Vagina (tissue), 2 donors: ENCODE measurements at places on chromosomes 4 and X.
A peak's percentile ranks its signal among the peaks of the same experiment; 100 is the strongest.

GRCh38 chr4:99351487-99351886 lies 1.1 kb downstream of the ADH1C start:
- no peaks in the 10 kb centered on the region for H3K27me3 ChIP-seq
- no peak for DNase-seq
- H3K4me1 ChIP-seq = peaks cover 12% of the 10 kb centered on the region
- no peaks in the 10 kb centered on the region for H3K36me3 ChIP-seq
- no peak overlapping the region for H3K27ac ChIP-seq

- H3K27me3 ChIP-seq = no peaks in the 10 kb centered on the region
- no peaks in the 10 kb centered on the region for H3K36me3 ChIP-seq
- no peaks in the 10 kb centered on the region for H3K4me1 ChIP-seq
- H3K4me3 ChIP-seq = no peak overlapping the region
These were observed 111.6 kb upstream of the C1GALT1C1 start for GRCh38 chrX:120741452-120741851.

DNA sequence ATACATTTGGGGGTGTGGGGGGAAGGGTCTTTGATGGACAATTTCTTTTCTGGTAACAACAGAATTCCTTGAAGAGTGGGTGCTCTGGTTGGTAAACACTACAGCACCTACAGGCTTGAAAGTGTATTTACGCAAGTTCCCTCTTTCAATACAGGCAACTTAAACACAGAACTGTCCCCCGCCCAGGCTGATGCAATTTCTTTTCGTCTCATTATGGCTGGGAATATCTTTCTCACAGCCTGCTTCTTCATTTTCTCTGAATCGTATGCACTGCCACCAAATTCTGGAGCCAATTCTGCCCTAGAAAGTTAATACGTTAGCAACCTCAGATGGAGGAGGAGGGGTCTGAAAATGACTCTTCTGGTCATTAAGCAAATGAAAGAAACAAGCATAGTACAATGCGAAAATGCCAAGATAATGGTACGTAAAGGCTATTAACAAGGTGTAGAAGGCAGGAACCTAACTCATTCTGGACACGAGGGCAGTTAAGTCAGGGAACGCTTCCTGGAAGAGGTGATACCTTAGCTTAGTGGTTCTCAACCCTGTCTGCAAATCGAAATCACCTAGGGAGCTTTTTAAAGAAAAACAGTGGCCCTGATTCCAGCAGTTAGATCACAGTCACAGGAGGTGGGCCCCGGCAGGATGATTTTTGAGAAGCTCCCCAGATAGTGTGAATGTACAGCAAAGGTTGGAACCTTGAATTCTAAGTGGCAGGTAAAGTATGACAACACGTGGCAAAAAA lies 1.0 kb downstream of the AGA start:
- peaks cover 17% of the 10 kb centered on the region for H3K4me1 ChIP-seq
- peak overlapping the region; percentile 63 for H3K4me3 ChIP-seq
- H3K27me3 ChIP-seq = no peaks in the 10 kb centered on the region
- no peak for DNase-seq

GRCh38 chr4:37922328-37922727 lies 31.4 kb downstream of the TBC1D1 start:
- no peak overlapping the region for H3K27ac ChIP-seq
- H3K27me3 ChIP-seq = no peaks in the 10 kb centered on the region
- H3K4me1 ChIP-seq = no peaks in the 10 kb centered on the region
- H3K36me3 ChIP-seq = no peaks in the 10 kb centered on the region

GRCh38 chrX:29587107-29587506 lies 628.3 kb upstream of the MAGEB2 start:
- no peaks in the 10 kb centered on the region for H3K36me3 ChIP-seq
- no peak overlapping the region for H3K4me3 ChIP-seq
- H3K4me1 ChIP-seq = no peaks in the 10 kb centered on the region

- H3K27ac ChIP-seq = no peak overlapping the region
- H3K4me3 ChIP-seq = no peak overlapping the region
- H3K4me1 ChIP-seq = no peaks in the 10 kb centered on the region
- DNase-seq = no peak
- H3K36me3 ChIP-seq = no peaks in the 10 kb centered on the region
These were observed 8.4 kb downstream of the N4BP2 start for GRCh38 chr4:40065010-40065409.

GRCh38 chrX:42686706-42687105 lies 91.3 kb downstream of the PPP1R2C start:
- H3K4me1 ChIP-seq = no peaks in the 10 kb centered on the region
- no peak overlapping the region for H3K27ac ChIP-seq
- no peak for DNase-seq
- no peaks in the 10 kb centered on the region for H3K27me3 ChIP-seq

DNA sequence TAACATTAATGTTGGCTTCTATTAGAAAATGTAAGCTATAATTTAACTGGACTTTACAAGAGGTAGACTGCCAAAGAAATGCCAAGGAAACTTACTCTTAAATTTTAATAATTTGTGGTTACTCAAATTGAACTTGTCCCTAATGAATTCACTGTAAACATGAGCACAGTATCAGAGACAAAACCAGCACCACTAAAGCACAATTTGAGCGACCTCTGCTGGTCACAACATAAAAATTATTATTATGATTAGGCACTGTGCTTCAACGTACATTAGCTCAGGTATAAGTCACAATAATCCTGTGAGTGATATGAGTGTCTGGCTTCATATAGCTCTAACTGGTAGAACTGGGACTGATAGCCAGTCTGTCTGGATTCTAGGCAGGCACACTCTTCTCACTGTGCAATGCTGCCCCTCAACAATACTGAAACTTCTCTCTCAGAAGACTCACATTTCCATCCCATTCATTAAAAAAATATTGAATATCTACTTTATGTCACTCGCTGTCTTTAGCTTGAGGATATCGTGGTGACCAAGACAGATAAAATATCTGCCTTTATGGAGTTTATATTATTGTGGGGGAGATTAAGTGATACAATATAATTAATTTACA lies 8.0 kb downstream of the NUDT6 start:
- H3K4me1 ChIP-seq = peaks cover 5% of the 10 kb centered on the region
- DNase-seq = no peak
- H3K36me3 ChIP-seq = no peaks in the 10 kb centered on the region
- no peak overlapping the region for H3K4me3 ChIP-seq

DNA sequence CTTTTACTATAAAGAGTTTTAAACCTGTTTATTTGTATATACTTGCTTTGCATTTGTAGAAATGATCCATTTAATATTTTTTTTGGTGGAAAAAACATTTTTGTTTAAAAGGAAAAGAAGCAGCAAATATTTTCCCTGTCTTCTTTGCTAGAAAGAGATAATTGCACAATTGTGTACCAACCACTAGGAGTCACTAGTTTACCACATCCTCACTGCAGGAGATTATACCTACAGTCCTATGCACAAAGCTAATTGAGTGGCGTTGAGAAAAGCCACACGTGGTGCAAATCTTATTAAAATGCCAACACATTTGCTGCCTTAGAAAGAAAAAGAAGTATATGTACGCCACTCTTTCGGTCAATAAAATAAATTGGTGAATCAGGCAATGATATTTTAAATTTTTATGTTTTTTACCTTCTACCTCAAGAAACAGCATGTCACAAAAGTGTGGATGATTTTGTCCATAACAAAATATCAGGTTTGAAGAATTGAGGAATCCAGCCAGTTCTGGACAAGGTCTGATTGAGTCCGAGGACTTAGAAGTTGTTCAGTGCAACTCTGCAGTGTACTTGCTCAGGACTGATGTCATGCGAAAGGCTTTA lies 102.9 kb downstream of the GRXCR1 start:
- H3K27ac ChIP-seq = no peak overlapping the region
- no peak for DNase-seq
- H3K36me3 ChIP-seq = no peaks in the 10 kb centered on the region

DNA sequence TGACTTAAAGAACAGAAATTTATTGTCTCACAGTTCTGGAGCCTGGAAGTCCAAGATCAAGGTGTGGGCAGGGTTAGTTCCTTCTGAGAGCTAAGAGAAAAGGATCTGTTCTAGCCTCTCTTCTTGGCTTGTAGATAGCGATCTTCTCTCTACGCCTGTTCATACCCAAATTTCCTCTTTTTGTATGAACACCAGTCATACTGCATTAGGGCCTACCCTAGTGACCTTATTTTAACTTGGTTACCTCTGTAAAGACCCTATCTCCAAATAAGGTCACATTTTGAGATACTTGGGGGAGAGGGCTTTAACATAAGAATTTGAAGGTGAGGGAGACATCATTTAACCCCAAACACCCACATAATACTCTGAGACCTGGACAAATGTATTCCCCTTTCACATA lies 55.6 kb upstream of the SPP1 start:
- no peaks in the 10 kb centered on the region for H3K36me3 ChIP-seq
- no peak overlapping the region for H3K4me3 ChIP-seq
- H3K27me3 ChIP-seq = no peaks in the 10 kb centered on the region
- no peak for DNase-seq

DNA sequence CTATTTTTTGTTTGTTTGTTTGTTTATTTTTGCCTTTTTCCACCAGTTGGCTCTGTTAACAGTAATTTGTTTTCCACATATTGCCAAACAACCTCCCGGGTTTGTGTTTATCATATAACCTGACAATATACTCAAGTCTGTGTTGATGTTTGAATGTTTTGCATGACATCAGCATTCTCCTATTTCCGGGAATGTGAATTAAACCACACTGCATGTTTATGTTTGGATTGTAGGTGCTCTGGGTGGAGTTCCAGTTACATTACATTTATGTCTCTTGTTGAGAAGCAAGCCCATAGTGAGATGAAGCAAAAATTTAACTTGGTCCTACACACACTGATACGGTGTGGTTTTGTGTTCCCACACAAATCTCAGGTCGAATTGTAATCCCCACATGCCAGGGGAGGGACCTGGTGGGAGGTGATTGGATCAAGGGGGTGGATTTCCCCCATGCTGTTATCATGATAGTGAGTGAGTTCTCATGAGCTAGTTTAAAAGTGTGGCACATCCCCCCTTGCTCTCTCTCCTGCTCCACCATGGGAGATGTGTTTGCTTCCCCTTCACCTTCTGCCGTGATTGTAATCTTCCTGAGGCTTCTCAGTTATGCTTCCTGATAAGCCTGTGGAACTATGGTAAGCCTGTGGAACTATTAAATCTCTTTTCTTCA lies 54.4 kb upstream of the CLNK start:
- no peaks in the 10 kb centered on the region for H3K4me1 ChIP-seq
- H3K27me3 ChIP-seq = no peaks in the 10 kb centered on the region
- H3K27ac ChIP-seq = no peak overlapping the region
- no peaks in the 10 kb centered on the region for H3K36me3 ChIP-seq
- no peak overlapping the region for H3K4me3 ChIP-seq
- no peak for DNase-seq

- H3K27ac ChIP-seq = no peak overlapping the region
- H3K4me1 ChIP-seq = no peaks in the 10 kb centered on the region
- DNase-seq = no peak
- H3K36me3 ChIP-seq = no peaks in the 10 kb centered on the region
- H3K27me3 ChIP-seq = no peaks in the 10 kb centered on the region
These were observed 261.2 kb downstream of the CBLL2 start for GRCh38 chrX:22533898-22534297.

DNA sequence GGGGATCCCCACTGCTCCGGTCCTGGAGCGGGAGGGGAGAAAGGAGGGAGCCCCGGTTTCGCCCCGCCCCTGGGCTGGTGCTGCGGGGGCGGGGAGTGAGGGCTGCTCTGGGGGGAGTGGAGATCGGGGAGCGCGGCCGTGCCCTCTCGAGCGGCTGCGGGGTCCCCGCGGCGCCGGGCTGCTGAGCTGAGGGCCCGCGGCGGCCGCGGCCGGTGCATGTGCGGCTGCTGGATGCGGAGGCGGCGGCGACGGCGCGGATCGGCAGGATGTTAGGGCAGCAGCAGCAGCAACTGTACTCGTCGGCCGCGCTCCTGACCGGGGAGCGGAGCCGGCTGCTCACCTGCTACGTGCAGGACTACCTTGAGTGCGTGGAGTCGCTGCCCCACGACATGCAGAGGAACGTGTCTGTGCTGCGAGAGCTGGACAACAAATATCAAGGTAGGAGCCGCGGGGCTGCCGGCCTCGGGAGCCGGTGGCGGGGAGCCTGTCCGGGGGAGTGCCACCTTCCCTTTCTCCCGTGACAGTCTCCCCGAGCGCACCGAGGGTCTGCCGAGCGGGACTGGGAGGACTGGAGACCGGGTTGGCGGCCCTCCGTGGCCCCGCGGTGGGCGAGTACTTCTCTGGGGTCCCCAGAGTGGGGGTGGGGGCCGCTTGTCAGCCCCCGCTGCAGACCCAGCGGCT lies at the start of gene ING2:
Gene ING2, plus strand, starts transcription at position 129 of the 681 bp plus-strand sequence. Its CDS starts 138 bp downstream, at position 267.
- H3K27ac ChIP-seq = peak within 1 kb of the TSS; percentile 98
- H3K4me1 ChIP-seq = peaks cover 20% of the 10 kb centered on the region
- no peak for DNase-seq
- no peaks in the 10 kb centered on the region for H3K36me3 ChIP-seq
- H3K27me3 ChIP-seq = no peaks in the 10 kb centered on the region
- H3K4me3 ChIP-seq = peak within 1 kb of the TSS; percentile 96

DNA sequence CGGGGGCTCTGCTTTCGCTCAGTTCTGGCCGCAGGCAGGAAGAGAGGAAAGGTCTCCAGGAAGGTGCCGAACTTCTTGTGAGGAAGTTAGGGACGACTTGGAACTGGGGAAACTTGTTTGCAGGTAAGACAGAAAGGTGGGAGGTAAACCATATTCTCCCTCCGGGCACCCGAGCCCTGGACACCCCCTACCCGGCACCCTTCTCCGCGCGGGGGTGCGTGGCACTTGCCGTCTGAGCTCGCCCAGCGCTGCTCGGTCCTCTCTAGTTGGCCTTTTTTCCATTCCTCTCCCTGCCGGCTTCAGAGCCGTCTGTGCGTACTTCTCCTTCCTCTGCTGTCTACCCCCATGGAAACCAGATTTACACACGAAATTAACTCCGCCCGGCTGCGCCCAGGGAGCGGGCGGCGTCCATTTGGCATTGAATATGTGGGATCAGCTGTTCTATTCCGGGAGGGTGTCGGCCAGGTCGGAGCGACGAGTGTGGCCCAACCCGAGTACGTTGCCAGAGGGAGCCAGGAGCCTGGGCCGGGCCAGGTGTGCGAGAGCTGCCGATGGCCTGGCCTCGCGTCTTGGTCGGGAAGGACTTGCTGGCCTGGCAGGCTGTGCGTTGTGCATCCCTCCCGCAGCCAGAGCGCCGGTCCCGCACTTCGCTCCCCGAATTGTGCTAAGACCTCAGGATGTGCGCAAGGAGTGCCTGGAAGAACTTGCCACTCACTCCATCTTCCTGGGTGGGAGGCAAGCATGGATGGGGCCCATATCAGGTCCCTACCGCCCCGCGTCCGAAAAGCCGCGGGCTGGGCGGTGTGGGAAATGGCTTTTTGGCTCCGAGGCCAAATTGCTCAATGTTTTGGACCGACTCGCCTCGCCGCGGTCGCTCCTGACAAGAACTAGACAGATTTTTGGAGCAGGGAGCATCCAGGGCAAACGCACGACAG lies 1.7 kb downstream of the PDGFRA start:
- DNase-seq = peak; percentile 87
- H3K4me3 ChIP-seq = peak overlapping the region; percentile 65
- H3K4me1 ChIP-seq = peaks cover 65% of the 10 kb centered on the region
- peak overlapping the region; percentile 87 for H3K27ac ChIP-seq
- peaks cover 17% of the 10 kb centered on the region for H3K27me3 ChIP-seq

GRCh38 chr4:26782830-26783202 lies 77.8 kb upstream of the STIM2 start:
- DNase-seq = no peak
- no peaks in the 10 kb centered on the region for H3K27me3 ChIP-seq
- peaks cover 16% of the 10 kb centered on the region for H3K4me1 ChIP-seq
- H3K36me3 ChIP-seq = no peaks in the 10 kb centered on the region
- no peak overlapping the region for H3K27ac ChIP-seq

GRCh38 chrX:129955682-129956081 lies 26.8 kb upstream of the BCORL1 start:
- H3K4me1 ChIP-seq = peaks cover 11% of the 10 kb centered on the region
- H3K27ac ChIP-seq = no peak overlapping the region
- H3K36me3 ChIP-seq = no peaks in the 10 kb centered on the region
- H3K27me3 ChIP-seq = no peaks in the 10 kb centered on the region
- no peak for DNase-seq
